Stimulated activated CD4-positive, alpha-beta T cell treated with anti-CD3 and anti-CD28 coated beads, Interleukin-4, amount 100 ng/mL, for 4 hours (primary cell): ENCODE measurements at places on chromosomes 11 and 22.

GRCh38 chr11:85965202-85965601 is 103.7 kb downstream of the PICALM start:
- no peak for DNase-seq

DNA sequence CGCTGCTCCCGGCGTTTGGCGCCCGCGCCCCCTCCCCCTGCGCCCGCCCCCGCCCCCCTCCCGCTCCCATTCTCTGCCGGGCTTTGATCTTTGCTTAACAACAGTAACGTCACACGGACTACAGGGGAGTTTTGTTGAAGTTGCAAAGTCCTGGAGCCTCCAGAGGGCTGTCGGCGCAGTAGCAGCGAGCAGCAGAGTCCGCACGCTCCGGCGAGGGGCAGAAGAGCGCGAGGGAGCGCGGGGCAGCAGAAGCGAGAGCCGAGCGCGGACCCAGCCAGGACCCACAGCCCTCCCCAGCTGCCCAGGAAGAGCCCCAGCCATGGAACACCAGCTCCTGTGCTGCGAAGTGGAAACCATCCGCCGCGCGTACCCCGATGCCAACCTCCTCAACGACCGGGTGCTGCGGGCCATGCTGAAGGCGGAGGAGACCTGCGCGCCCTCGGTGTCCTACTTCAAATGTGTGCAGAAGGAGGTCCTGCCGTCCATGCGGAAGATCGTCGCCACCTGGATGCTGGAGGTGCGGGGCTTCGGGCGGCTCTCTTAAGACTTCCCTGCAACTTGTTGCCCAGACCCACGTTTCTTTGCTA is at the start of gene CCND1:
CCND1 (plus strand) TSS at position 162 of the 587 bp plus-strand sequence; CDS start at position 320, 158 bp downstream.
- peak; percentile 54 for DNase-seq

GRCh38 chr11:62925745-62926679 is 4.8 kb upstream of the CHRM1 start:
- DNase-seq = no peak

DNA sequence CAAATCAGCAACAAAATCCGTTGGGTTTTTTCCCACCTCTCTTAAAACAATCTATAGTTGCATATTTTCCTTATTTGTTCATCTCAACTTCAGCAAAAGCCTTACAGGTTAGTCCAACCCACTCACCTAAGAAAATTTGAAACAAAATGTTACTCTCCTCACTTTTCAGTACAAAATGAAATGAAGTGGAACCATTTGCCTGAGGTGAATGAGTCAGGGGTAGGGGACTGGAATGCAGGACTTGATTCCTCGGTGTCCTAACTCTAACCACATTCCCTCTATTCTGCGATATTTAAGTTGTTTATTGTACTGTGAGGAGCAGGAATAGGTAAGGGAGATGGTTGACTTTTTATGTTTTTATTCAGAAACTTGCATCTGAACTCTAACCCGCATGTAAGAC is 16.4 kb downstream of the ATP5MG start:
- DNase-seq = no peak

GRCh38 chr11:125111001-125111342 is 454 bp downstream of the TMEM218 start:
- no peak for DNase-seq

DNA sequence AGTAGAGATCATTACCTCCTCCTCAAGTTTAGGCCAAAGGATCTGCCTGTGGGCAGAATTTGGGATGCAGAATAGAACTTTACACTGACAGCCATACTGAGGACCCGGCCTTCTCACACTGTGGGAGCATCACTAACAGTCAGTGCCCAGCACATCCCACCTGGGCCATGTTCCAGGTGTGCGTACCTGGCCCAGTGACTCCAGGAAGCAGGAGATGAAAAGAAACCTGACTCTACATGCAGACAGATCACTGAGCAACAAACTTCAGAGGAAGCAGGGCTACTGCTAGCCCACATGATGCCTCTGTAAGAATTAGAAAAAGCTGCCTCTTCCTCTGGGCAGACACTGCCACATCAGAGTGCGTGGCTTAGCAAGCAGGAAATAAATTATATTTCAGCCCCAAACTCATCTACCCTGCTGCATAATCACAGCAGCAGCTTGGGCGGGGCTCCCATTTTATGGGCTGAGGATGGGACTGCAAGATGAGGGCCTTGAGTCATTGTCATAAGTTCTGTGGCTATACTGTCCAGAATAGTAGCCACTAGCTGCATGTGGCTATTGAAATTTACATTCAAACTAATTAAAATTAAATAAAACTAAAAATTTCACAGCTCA is 6.0 kb upstream of the LMO2 start:
- no peak for DNase-seq
